ENCODE measurements at places on chromosomes 7 and 10. TPM values are rescaled to one million over a fixed set of nuclear protein-coding genes. Genes with fewer than 3 reads are reported as not detected.

Gene APBB1IP
- total RNA-seq: 29.4 TPM

Gene MOGAT3
- total RNA-seq: not detected

Gene FAM25A
- not detected for total RNA-seq

Gene OGDH
- 78.4 TPM for total RNA-seq

Gene C10orf105
- 0.36 TPM for total RNA-seq

Gene CLDN4
- 0.25 TPM for total RNA-seq

Gene GPER1
- total RNA-seq: not detected

Gene SNCG
- 0.72 TPM for total RNA-seq

Gene WEE2
- total RNA-seq: not detected

DNA sequence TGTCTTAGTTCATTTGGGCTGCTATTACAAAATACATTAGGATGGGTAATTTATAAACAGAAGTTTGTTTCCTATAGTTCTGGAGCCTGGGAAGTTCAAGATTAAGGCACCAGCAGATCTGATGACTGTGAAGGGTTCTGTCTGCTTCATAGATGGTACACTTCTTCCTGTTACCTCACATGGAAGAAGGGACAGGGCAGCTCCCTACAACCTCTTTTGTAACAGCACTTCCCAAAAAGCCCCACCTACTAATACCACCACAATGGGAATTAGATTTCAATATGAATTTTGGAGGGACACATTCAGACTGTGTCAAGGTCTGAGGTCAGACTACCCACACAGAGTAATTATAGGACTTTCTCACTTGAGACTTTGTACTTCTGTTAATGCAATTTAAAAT is 260.3 kb downstream of the ARHGAP12 start:
- DNase-seq: no peak
- no peaks in the 10 kb centered on the region for H3K4me1 ChIP-seq
- H3K4me3 ChIP-seq: no peak overlapping the region
- no peaks in the 10 kb centered on the region for H3K27me3 ChIP-seq
- H3K36me3 ChIP-seq: no peaks in the 10 kb centered on the region

DNA sequence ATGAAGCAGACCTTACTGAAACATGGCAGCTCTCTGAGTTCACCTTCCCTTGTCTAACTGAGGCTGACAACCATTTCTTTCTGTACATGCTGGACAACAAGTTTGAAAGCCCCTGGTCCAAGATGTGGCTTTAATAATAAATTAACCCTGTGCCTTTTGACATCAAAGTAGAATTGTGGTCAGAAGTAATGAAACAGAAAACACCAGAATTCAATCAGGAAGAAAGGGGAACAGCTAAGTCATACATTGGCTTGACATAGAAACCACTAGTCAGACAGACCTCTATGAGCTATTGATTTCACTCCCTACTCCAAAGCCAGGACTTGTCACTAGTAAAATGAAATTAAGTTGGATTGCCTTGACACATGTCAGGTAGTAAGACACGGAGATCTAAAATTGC is 175.2 kb upstream of the ASAH2 start:
- DNase-seq: no peak
- H3K27ac ChIP-seq: no peak overlapping the region
- H3K27me3 ChIP-seq: no peaks in the 10 kb centered on the region
- H3K36me3 ChIP-seq: peaks cover 17% of the 10 kb centered on the region

GRCh38 chr7:129499999-129500398 is 2.3 kb upstream of the SMKR1 start:
- H3K27ac ChIP-seq: no peak overlapping the region
- no peaks in the 10 kb centered on the region for H3K36me3 ChIP-seq
- DNase-seq: no peak
- H3K27me3 ChIP-seq: no peaks in the 10 kb centered on the region
- peaks cover 7% of the 10 kb centered on the region for H3K4me1 ChIP-seq
- no peak overlapping the region for H3K4me3 ChIP-seq

- no peaks in the 10 kb centered on the region for H3K4me1 ChIP-seq
- no peak overlapping the region for H3K27ac ChIP-seq
- H3K36me3 ChIP-seq: no peaks in the 10 kb centered on the region
- no peaks in the 10 kb centered on the region for H3K27me3 ChIP-seq
These were observed 67.7 kb downstream of the BMPR1A start for GRCh38 chr10:86824151-86824550.

- H3K4me1 ChIP-seq: no peaks in the 10 kb centered on the region
- H3K4me3 ChIP-seq: no peak overlapping the region
- DNase-seq: no peak
- H3K36me3 ChIP-seq: no peaks in the 10 kb centered on the region
These were observed 105.7 kb downstream of the NEURL1 start for GRCh38 chr10:103599211-103599610.

GRCh38 chr10:89314676-89315075 is 12.8 kb downstream of the IFIT2 start:
- DNase-seq: no peak
- H3K36me3 ChIP-seq: peaks cover 1% of the 10 kb centered on the region
- no peak overlapping the region for H3K4me3 ChIP-seq
- H3K27ac ChIP-seq: no peak overlapping the region
- H3K4me1 ChIP-seq: peaks cover 8% of the 10 kb centered on the region

DNA sequence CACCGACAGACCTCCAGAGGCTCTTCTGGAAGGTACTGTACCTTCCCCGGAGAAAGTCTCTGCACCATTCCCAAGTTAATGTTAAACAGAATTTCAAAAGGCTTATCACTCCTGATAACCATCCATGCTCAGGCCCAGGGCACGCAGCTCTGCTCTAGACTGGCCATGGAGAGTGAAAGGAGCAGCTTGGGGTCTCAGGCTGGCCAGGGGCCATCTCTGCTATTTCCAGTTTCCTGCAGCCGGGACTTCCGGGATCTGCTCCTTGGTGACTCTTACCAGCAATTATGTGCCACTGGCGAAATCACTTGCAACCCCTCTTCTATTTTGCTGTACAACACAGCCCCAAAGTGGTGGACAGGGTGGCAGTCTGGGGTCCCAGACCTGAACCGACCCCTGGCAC is 6.0 kb downstream of the CLDN15 start:
- H3K27me3 ChIP-seq: no peaks in the 10 kb centered on the region
- no peak for DNase-seq
- H3K4me3 ChIP-seq: no peak overlapping the region

DNA sequence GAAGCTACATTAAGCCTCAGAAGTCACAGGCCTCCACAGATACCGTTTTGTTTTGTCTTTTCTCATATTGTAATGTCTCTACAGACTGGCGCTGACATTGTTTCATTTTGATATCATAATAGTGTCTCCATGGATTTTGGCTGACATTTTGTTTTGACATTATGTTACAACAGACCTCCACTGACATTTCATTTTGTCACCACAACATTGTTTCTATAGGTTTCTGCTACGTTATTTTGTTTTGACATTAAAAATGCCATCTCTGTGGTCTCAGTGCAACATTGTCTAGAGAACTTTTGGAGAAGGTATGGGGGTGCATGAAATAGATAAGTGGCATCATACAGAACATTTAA is 666.8 kb downstream of the PARD3 start:
- H3K4me1 ChIP-seq: no peaks in the 10 kb centered on the region
- no peak for DNase-seq
- H3K27ac ChIP-seq: no peak overlapping the region
- peaks cover 5% of the 10 kb centered on the region for H3K27me3 ChIP-seq

DNA sequence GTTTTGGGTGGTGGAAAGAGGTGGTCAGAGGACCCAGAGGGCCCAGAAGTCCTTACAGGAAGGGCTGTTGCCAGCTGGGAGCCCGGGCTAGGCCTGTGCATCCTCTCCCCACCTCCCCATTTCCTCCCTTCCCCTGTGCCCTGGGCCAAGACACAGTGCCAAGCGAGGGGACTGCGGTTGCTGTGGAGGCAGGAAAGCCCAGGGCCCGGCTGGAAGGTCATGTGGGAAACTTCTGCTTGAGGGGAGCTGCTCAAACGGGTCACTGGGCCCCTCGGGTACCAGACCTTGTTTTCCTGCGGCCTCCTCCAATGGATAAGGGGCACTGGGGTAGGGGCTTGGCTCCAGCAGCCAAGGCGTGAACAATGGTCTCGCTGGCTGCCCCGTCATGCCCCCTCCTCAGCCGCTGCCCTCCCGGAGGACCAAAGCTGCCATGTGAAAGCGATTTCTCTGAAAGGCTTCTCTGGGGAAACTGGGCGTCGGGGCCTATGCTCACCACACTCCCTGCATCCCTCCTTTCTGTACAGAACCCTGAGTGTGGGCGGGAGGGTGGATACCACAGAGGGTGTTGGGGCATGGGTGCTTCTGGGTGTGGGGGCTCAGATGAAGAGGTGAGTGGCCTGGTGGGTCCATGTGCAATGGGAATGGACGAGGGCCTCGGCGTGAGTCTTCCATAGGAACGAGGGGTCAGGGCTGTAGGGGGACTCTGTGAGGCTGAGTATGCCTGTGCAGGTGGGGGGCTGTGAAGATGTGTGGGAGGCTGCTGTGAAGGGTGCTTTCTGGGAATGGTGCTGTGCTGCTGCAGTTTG is 135.3 kb downstream of the PTPN20 start:
- H3K36me3 ChIP-seq: no peaks in the 10 kb centered on the region
- H3K4me3 ChIP-seq: no peak overlapping the region
- peaks cover 16% of the 10 kb centered on the region for H3K4me1 ChIP-seq
- no peak for DNase-seq

DNA sequence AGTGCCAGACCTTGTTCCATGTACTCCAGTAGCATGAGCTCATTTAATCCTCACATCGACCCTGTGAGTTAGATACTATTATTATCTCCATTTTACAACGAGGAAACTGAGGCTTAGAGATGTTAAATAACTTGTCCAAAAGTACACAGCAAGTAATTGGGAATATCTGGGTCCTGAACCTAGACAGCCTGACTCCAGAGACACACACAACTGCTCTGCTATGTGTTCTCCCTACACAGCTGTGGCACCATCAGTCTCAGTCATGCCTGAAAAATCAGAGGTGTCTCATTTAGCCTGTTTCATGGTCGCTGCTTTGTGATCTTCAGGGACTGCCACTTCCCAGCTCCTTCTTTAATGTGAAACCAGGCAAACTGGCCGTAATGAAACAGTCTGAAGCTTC is 56.5 kb downstream of the COL1A2 start:
- no peak overlapping the region for H3K4me3 ChIP-seq
- DNase-seq: no peak
- peaks cover 12% of the 10 kb centered on the region for H3K27me3 ChIP-seq
